ENCODE measurements at places on chromosomes 1 and 21.

DNA sequence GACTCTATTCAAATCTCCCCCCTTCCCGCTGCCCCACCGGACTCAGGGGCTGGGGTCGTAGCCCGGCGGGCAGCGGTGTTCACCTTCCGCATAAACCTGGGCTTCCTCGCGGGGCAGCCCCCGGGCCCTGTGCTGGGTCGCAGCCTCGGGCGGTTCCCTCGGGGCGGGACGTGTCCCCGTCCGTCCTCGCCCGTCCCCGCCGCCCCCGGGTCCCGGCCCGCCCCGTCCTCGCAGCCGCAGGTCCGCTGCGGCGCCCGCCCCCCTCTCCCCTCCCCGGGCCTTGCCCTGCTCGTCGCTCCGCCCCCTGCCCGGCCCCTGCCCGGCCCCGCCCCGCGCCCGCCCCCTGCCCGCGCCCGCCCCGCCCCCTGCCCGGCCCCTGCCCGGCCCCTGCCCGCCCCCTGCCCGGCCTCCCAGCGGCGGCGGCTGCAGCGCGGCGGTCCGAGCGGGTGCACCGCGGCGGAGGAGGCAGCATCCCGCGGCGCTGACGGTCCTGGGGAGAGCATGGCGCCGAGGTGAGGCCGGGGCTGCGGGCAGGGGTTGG lies at the start of gene COL18A1:
Gene COL18A1 (plus strand): TSS at position 436 of the 541 bp plus-strand sequence. CDS start 66 bp downstream, at position 502.
- no peak for DNase-seq

GRCh38 chr21:36104317-36105300 lies 30.3 kb upstream of the CBR3 start:
- no peak for DNase-seq

GRCh38 chr1:54651608-54652007 lies 10.0 kb downstream of the MROH7 start:
- DNase-seq, result no peak

DNA sequence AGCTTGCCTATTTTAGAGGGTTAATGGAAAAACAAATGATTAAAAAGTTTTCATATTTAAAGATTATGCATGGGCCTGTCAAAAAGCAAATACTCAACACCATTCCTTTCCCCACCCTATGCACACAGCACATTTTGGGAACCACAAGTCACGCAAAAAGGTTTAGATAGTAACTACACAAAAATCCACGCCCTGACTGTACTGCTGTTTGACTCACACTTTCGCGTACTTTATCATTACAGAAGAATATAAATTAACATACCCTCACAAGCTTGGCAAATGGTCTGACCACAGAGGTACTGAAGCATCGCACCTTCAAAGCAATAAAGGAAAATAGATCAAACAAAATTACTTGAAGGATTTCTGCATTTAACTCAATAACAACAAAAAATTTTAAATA lies 1.4 kb downstream of the ATP5PO start:
- no peak for DNase-seq

- DNase-seq, result peak; percentile 84
Observed at GRCh38 chr21:31310750-31311149, 33.3 kb downstream of the TIAM1 start.

- DNase-seq, result no peak
Observed at GRCh38 chr1:117828201-117828600, 101.2 kb downstream of the GDAP2 start.

DNA sequence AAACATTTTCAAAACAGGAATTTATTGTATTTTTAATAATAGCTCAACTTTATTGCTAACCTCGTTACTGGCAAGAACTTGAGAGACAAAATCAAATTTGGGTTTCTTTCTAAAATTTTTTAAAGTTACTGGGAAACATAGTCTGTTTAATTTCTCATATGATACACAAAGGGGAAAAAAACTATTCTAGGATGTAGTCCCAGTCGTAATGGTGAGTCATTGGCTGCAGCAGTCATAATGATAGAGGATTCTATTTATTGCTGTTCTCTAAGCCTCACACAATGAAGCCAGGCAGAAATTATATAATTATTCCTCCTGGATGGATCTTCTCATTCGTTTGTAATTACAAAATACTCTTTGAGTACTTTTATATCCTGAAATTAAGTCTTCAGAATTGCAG lies 326.5 kb upstream of the SGIP1 start:
- DNase-seq, result no peak

DNA sequence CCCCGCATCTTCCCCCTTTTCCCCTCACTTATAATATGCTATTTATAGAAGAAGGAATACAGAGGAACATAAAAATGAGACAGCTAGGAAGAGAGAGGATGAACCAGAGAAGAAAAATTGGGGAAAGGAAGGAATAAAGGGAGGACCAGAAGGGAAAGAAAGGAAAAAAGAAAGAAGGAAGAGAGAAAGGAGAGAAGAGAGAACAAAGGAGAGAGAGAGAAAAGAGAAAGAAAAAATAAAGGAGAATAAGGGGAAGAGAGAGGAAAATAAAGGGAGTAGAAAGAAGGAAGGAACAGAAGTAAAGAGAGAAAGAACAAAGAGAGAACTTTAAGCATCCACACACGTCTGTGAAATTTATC lies 11.2 kb upstream of the IGSF3 start:
- no peak for DNase-seq

DNA sequence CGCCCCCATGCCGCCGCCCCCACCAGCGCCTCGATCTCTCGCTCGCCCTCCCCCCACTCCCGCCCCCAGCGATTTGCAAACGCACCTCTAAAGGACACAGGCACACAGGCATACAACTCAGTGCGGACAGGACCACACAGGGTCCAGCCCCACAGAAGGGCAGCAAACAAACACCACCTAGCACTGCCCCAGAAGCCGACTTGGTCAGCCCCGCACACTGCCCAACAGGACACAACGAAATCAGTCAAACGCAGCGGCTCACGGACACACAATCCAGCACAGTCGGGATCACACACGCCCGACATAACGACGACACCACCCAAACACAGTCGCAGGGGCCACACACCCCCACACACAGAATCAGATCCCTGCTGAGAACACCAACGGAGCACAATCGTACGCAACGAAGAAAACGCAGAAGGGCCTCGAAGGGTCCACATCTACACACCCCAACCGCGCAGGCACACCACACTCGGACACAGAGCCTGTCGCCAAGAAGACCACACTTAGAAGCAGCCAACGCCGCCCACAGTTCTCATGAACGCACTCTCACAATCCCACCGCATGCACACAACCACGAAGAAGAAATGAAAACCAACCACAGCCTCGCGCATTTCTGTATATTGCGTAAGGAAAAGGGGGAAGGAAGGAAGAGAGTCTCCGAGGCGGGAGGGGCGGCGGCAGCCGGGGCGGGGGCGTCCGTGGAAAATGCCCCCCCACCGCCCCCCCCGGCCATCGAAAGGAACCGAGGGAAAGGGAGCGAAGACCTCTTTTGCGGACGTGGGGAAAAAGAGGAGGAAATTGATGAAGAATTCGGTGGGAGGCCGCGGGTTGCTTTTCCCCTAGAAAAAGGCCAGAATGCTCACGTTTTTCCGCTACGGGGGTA lies 481 bp downstream of the TAL1 start:
- DNase-seq, result peak; percentile 34

GRCh38 chr1:193249187-193249586 lies 62.8 kb upstream of the B3GALT2 start:
- no peak for DNase-seq

DNA sequence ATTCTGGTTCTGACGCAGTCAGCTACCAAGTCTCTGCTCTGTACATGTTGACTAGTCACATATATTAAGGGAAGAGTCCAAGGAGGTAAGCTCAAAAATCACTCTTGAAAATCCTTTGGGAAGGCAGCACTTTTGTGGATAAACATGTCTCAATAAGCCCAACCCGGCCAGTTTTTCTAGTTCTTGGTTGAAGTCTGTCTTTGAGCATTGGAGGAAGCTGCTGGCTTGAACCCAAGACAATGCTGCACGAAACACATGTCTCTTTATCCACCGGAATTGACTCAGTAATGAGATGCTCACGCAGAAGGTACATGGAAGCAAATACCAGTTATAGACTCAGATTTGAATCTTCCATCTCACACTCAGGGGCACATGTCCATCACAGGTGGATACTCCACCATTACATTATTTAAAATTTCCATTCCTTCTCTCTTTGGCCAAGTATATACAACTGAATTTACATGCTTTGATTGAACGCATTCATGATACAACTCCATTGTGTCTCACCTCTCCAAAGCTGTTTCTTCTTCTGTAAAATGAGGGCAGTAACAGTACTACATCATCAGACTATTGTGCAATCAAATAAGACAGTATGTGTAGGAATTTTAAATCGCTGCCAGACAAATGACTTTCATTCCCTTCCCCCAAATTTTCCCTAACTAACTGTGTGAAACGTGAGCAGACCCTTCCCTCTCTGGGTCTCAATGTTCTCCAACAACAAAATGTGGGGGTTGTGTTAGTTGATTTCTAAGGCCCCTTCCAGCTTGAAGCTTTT lies 9.6 kb upstream of the GUCA2A start:
- DNase-seq, result no peak

DNA sequence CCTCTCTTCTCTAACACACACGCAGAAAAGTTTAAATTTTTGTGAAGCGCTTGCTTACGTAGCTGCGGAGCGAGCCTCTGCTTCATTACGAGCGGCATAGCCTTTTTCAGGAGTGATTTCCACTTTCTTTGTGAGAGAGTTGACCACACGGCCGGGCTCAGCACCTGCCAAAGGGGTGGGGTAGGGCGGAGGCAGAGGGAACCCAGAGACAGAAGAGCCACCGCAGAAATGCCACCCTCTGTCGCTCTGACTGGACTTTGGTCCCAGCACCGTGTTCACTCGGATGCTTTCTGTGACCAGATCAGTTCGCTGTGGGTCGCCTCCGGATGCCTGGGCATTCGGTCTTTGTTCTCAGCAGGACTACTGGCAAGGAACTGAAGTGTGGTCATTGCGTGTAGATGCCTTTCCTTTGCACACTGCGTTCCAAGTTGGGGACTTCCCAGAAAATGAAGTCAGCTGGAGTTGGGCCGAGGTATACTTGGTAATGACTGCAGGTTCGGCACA lies 883 bp downstream of the CHODL start:
- DNase-seq, result no peak

DNA sequence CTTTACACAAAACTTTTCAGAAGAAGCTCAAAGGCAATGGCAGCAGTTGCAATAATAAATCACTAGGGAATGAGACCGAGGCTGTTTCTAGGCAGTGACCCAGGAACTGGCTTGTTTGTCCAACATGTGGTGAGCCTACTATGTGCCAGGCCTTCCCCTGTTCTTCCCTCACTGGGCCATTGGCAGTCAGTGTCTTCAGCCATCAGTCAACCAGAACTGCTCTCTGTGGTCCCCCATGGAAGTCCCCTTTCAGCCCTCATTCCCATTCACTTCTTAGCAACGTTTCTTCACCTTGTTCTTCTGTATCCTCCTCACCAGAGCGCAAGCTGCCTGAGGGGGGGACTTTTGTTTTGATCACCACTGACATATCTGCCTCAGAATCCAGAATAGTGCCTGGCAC lies 274.1 kb downstream of the RRAGC start:
- no peak for DNase-seq

GRCh38 chr1:192888574-192888973 lies 79.7 kb downstream of the RGS2 start:
- no peak for DNase-seq

DNA sequence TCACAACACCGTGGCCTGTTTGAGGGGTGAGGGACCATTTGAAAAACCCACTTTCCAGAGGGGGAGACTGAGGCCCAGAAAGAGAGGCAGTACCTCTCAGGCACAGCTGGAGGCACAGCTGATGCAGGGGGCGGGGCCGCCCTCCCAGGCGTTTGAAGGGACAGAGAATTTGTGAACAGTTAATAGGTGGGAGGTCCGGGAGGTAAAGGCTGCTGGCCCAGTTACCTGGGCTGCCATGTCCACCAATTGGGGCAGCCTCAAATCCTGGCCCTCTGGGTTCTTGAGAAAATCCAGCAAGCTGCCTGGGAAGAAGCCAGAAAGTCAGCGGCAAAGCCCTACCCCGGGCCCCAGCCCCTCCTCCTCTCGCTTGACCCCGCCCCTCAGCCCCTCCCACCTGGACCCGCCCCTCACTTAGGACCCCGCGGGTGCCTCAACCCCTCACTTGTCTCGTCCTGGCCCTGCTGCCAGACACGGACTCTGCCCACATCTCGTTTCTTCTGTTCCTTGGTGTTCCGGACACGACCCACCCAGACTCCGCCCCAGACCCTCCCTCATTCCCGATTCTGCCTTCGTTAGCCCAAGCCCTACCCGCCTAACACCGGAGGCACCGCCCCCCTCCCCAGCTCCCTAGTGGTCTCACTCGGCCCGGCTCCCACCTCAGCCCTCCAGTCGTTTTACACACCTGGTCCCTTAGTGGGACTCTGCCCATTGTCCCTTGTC lies 10.8 kb upstream of the AHDC1 start:
- DNase-seq, result no peak

- DNase-seq, result no peak
Observed at GRCh38 chr1:14954210-14954609, 199.3 kb upstream of the TMEM51 start.

GRCh38 chr1:151512326-151512725 lies 1.1 kb downstream of the CGN start:
- no peak for DNase-seq

- no peak for DNase-seq
Observed at GRCh38 chr21:46457801-46458314, 833 bp upstream of the DIP2A start.

DNA sequence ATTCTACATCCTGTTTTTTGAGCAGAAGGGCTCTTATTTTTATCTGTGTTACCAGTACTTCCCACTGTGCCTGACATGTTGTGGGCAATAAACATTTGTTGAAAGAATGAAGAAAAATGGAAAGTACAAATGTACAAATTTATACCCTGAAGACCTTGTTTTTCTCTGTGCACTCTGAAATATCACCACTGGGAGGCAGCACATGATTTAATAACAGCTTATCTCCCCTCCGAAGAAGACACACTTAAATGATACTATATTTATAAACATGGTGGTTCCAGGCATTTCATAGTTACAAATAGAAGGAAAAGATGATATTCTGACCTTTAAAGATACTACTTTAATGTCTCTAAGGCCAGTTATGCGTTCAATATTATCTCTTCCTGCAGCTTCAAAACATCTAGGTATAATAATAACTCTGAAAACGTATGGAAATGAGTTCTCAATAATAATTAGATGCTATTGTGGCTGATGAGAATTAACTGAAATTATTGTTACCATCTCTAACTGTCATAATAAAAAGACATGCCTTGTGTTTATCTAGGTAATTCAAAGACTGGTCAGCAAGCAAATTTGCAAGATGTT lies 12.8 kb downstream of the DYNLT5 start:
- peak; percentile 76 for DNase-seq

- no peak for DNase-seq
Observed at GRCh38 chr1:202562444-202563060, 147.7 kb downstream of the SYT2 start.

- no peak for DNase-seq
Observed at GRCh38 chr21:26112975-26113374, 57.6 kb downstream of the APP start.

Measured in NCI-H510A treated with DMSO at 0.1 percent for 48 hours (cell line).